ENCODE measurements at places on chromosomes 3 and 15.

- DNase-seq = no peak
Observed at GRCh38 chr3:184134746-184135148, 411 bp upstream of the EIF2B5 start.

- no peak for DNase-seq
Observed at GRCh38 chr3:150220041-150220440, 188.1 kb upstream of the TSC22D2 start.

GRCh38 chr15:91099995-91100813 is at the start of gene SV2B:
Gene SV2B (plus strand): TSS chr15:91100257. CDS start chr15:91226264, 126,007 bp downstream.
- DNase-seq = no peak

DNA sequence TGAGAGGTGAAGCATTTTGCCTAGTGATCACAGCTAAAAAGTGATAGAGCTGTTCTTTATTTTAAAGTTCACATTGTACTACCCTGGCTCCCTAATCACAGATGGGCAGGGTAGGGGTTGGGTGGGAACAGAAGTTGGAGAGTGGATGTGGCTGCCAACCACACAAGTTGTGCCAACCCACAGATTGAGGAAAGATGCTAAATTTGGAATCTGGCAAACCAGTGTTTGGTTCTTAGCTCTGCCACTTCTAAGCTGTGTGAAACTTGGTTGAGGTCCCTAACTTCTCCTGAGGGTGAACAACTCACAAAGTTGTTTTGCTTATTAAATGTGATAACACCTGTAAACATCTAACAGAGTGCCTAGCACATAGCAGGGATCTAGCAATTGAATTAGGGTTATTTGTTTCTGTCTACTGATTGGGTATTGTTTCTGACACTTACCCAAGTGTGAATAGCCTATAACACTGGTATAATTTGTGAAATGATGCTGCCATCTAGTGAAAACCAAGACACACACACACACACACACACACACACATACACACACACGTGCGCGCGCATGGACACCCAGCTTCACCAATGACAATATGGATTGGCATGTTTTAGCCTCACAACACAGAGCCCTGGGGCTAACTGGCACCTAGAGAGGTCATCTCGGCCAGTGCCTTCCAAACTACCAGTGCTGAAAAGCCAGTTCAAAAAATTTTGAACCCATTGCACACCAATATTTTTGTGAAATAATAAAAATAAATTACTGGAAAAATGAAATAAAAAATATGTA is 25.3 kb downstream of the ADGRG7 start:
- no peak for DNase-seq

- DNase-seq = no peak
Observed at GRCh38 chr15:79265987-79266579, 16.4 kb upstream of the ANKRD34C start.

DNA sequence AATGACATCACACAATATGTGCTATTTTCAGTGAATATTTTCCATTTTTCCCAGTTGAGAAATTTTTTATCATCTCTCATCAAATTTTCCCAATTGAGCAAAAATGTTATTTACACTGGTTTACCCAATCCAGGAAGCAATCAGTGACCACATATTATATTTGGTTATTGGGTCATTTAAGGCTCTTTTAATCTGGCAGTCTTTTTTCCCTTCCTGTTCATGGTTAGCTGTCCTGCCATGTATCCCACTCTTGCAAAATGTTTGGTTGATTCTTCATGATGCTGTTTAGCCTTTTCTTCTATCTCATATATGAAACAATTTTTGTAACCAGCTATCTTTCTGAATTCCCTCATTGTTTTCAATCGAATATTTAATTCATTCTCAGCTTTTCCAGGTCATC is 626.0 kb downstream of the RBMS3 start:
- no peak for DNase-seq

DNA sequence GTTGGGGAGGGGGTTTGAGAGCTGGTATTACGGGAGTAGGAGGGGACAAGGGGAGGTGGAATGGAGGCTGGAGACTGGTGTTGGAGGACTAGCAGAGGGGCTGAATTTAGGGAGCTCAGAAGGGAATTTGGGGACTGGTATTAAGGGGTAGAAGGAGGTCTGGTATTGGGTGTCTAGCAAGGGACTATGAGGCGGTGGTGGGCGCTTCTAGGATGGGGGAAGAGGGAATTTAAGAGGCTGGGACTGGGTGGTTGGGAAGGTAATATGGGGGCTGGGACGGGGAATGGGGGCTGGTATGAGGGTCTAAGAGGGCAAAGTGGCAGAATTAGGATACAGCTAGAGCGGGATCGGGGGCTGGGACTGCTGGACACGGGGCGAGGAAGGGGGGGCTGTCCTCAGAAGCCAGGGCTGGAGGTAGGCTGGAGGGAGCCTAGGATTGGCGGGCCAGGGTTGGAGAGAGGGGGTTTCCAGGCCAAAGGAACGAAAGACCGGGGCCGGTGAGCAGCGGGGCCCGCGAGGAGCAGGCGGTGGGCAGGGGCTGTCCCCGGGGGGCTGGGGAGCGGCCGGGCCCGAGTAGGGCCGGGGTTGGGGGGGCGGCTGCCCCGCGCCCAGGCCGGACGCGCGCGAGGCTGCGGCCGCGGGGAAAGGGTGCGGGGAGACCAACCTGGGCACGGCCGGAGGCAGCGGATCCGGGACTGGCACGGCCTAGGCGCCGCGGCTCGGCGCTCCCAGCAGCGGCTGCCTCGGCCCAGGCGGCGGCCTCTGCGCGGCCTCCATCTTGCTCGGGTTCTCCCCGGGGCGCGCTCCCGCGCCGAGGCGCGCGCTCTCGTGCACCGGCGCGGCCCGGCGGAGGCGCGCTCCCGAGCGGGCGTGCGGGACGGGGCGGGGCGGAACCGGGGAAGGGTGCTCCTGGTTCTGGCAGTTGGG is at the start of gene LHFPL4:
Gene LHFPL4, minus strand, starts transcription at position 802 of the 927 bp plus-strand sequence. CDS start 1,143 bp downstream, outside the sequence.
- DNase-seq = peak; percentile 80

- DNase-seq = no peak
Observed at GRCh38 chr15:67145710-67146109, 80.3 kb downstream of the SMAD3 start.

- peak; percentile 74 for DNase-seq
Observed at GRCh38 chr3:42114130-42114725, 23.1 kb downstream of the TRAK1 start.

DNA sequence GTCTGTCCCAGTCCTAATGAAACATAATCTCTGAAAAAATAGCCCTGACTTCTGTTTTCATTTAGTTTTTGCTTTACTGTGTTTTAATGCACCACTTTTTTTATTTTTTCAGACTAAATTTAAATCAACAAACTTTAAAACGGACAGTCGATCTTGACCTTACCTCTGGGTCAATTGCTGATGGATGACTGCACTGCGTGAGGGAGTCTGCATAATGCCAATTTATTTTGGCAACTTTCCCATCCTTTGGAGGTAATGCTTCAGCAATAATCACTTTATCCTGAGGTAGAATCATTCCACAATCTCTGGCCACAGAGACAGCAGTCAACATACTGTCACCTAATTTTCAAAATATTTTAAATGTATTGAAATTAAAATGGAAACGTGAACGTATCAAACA is 32.5 kb upstream of the GP5 start:
- DNase-seq = no peak

Measured in spinal cord (tissue), 10 donors.